ENCODE measurements at places on chromosomes 2 and 18.

GRCh38 chr2:61670591-61671501 lies 132.7 kb upstream of the XPO1 start:
- no peak for DNase-seq

GRCh38 chr2:109423556-109424359 lies 190.0 kb downstream of the SEPTIN10 start:
- DNase-seq: no peak

- no peak for DNase-seq
Observed at GRCh38 chr18:58788971-58789875, 75.5 kb upstream of the ZNF532 start.

DNA sequence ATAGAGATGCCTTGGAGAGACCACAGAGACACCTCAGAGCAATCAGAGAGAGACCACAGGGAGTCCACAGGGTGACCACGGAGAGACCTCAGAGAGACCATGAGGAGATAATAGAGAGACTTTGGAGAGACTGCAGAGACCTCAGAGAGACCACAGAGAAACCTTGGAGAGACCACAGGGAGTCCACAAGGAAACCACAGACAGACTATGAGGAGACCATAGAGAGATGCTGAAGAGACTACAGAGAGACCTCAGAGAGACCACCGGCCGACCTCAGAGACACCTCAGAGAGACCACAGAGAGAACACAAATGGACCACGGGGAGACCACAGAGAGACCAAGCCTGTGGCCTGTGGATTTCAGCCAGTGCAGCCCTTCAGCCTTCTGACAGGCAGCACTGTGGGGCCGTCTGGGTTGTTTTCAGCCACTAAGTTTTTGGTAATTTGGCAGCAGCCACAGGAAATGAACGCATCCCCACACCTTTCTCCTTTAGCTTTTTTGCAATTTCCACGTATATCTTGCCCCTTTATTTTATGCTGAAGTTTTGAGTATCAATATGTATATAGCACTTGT lies 11.4 kb upstream of the TMEM18 start:
- no peak for DNase-seq

GRCh38 chr2:69995511-69995910 lies 34.1 kb upstream of the ASPRV1 start:
- DNase-seq: no peak

GRCh38 chr2:71778936-71779773 lies 325.8 kb downstream of the DYSF start:
- DNase-seq: no peak

- no peak for DNase-seq
Observed at GRCh38 chr18:39770399-39770798, 2184.6 kb upstream of the PIK3C3 start.

DNA sequence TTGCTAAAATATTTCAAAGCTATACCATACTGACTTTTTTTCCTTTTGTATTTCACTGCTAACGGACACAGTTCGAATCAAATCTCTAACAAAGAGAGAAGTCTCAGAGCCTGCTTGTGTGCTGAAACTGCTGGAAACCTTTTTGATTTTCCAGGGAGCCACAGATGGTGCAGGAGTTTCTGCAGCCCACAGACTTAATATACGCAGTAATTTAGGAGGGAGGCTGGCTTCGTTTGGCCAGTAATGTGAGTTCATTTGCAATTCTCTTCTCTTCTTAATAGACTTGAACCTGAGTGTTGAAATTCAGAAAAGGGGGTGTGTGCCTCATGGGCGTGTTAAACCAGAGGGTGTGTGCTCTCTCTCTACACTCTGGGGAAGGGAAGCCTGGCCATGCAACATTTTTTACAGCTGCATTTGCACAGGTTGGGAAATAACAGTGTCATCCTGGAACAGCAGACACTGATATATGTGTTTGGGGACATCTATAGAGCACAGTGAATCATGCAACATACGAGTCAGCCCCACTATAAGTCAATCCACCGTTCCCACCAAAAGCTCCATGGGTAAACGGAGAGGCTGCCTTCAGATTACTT lies 333.0 kb downstream of the CLIP4 start:
- no peak for DNase-seq

GRCh38 chr2:212505586-212505985 lies 33.0 kb downstream of the ERBB4 start:
- no peak for DNase-seq

DNA sequence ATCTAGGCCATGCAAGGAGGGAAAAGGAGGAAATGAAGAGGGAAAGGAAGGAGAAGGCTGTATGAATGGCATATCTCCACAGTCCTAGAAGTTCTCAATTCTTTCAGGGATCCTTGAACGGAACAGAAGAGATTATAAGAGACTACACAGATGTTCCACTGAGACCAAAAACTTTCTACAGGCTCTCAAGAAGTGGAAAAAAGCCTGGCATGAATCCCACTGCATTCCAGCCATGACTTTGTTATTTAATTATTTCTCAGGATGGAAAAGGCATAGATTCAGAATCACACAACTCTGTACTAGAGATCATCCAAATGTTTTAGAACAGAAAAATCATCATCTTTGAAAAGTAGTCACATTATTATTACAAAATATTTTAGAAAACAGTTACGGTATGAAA lies 131.7 kb upstream of the CDH20 start:
- DNase-seq: no peak

GRCh38 chr2:145546091-145546490 lies 1026.2 kb upstream of the ZEB2 start:
- no peak for DNase-seq

- peak; percentile 67 for DNase-seq
Observed at GRCh38 chr18:40375837-40376236, 1579.2 kb upstream of the PIK3C3 start.

- no peak for DNase-seq
Observed at GRCh38 chr2:43302182-43302960, 76.0 kb upstream of the ZFP36L2 start.

DNA sequence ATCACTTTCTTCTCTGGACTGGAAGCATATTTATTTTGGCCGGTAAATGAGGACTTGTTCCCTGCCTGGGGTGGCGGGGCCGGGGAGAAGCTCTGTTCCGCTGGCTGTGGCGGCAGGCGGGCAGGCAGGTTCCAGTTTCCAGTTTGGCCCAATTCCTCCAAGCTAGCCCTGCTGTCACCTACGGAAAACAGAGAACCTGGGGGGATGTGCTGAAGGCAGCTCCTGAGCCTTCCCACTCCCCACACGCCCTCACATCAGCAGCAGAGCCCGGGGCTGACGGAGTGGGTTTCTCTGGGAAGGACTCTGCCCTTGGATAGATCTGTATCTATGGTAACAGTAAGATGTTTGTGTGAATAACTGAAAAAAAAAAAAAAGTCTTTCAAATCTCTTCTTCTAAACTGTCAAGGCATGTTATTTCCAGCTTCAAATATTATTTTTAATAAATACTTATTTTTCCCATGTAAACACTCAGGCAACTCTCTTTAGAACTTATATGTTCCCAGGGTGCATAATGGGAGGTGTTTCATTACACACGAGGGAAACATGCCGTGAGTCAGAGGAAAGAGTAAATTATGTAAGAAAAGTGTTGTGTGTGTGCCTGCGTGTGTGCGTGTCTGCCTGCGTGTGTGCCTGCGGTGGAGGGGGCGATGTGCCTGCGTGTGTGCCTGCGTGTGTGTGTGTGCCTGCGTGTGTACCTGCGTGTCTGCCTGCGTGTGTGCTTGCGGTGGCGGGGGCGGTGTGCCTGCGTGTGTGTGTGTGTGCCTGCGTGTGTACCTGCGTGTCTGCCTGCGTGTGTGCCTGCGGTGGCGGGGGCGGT lies 116.1 kb upstream of the ZNF516 start:
- DNase-seq: no peak

DNA sequence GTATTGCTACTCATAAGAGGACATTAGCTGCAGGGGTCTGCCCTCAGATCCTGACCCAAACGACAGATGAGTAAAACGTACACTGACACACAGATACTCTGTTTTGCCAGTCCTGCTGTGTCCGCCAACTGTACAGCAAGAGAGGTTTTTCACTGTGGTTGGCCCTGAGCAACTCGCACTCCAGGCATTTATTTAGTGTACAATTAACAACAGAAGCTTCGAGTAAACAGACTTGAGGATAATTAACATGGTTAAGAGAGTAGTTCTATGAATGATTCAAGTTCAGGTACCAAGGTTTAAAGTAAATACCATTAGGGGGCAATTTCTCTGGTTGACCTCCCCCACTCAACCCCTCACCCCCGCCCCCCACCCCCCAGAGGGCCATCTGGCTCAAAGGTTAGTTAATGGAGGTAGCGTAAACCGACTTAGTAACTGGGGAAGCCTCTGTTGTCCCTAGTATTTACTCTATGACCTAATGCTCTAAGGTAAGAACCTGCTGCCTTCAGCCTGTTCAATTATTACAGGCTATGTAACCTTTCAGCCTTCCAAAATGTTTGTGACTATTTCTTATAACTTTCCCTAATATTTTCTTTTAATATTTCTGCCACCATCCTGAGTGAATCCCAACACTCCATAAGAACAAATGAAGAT lies 103.9 kb upstream of the XIRP2 start:
- DNase-seq: no peak

GRCh38 chr18:50507120-50507590 lies 52.7 kb upstream of the MAPK4 start:
- DNase-seq: no peak

DNA sequence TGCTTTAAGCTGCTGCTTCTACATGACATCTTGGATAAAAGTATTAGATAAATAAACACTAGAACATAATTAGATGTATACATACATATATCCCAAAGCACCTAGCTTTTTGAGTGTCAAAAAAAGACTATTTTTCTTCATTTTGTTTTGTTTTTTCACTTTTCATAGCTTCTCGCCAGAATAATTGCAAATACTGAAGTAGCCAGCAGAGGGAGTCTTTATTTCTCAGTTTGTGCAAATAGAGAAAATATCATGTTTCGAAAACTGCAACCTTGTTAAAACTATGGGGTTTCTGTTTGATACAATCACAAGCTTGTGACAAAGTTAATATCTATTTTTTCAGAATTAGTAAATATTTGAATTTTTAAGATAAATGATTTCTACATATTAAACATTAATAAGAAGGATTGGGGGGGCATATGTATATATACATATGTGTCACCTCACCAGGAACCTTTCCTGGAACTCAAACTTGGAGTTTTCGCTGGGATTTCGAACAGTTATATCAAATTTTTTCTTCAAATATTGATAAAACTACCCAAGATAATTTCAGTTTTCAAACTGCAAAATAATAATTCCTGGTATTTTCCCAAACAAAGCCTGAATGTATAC lies 61.0 kb downstream of the GRB14 start:
- peak; percentile 9 for DNase-seq

GRCh38 chr18:35060122-35060815 lies 19.1 kb downstream of the MAPRE2 start:
- no peak for DNase-seq

GRCh38 chr2:106537047-106537446 lies 49.9 kb downstream of the CD8B2 start:
- no peak for DNase-seq

- DNase-seq: no peak
Observed at GRCh38 chr2:134154246-134154645, 99.6 kb upstream of the MGAT5 start.

GRCh38 chr2:197425550-197425949 lies 9.3 kb downstream of the SF3B1 start:
- DNase-seq: no peak

DNA sequence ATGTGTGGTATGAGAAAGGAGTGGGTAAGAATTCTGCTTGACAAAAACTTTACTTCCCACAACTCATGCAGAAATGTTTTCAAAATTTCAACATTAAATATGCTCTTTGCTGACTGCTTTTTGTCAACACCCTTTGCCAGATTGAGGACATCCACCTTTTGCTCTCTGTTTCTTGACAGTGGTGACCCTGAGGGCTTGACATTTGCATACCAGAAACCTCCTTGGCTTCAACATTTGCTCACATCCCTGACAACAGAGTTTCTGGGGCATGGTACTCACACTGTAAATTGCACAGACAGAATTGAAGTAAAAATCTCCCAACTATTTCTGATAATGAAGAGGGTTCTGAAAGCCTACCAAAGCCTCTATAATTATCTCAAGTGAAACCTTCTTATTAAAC lies 95.7 kb downstream of the RND3 start:
- DNase-seq: no peak

DNA sequence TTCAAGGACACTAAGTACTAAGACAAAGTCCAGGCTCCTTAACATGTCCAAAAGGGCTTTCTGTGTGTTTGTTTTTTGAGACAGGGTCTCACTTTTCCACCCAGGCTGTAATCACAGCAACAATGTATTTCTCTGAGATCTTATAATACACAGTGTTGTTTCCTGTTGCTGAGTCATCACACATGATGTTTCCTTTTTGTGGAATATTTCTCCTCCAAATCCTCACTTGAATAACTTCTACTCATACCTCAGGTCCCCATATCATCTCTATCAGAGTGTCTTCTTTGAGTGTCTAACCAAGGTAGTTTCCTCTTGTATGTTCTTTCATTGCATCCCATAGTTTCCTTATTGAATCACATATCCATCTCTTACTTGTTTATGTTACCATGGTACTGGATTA lies 632.0 kb upstream of the PIK3C3 start:
- DNase-seq: no peak

DNA sequence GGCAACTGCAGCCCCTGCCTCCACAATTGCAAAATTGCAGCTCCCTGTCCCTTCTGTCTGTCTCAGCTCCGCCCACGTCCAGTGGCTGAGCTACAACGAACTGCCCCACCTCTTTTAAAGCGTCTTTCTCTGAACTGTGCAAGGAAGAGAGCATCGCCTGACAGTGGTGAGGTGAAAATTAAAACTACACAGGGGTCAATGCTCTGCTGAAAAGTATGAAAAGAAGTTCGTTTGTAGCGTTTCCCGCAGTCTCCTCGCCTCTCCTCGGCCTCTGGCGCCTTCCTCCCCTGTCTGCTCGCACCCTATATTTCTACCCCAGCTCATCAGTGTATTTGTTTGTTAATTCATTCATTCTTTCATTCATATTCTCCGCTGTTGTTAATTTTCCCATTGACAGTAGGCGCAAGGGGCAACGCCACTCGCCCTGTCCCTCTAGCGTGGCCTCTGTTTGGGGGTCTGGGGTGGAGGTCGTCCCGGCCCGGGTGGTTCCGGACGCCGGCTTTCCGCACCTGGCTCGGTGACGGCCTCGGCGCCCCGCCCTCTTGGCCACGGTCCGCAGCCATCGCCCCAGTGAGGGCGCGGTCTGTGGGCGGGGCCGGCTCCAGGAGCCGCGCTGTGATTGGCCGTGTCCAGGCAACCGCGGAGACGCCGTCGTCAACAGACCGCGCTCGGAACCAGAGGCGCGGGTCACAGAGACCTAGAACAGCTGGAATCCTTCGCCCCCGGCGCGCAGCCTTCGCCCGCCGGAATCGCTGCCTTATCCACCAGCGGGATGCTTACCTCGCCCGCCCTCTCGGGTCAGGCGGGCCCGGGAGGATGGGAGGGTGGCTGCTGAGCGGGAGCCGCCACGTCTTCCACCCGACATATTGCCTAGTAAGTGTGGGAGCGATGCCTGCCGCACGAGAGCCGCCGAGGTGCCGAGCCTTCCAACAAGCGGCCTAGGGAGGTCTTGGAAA lies at the start of gene VWA3B:
Gene VWA3B (plus strand): TSS at position 677 of the 956 bp plus-strand sequence. CDS start 5,926 bp downstream, outside the sequence.
- no peak for DNase-seq
